CD8-positive, alpha-beta T cell (primary cell): ENCODE measurements at places on chromosomes 5 and 9.

DNA sequence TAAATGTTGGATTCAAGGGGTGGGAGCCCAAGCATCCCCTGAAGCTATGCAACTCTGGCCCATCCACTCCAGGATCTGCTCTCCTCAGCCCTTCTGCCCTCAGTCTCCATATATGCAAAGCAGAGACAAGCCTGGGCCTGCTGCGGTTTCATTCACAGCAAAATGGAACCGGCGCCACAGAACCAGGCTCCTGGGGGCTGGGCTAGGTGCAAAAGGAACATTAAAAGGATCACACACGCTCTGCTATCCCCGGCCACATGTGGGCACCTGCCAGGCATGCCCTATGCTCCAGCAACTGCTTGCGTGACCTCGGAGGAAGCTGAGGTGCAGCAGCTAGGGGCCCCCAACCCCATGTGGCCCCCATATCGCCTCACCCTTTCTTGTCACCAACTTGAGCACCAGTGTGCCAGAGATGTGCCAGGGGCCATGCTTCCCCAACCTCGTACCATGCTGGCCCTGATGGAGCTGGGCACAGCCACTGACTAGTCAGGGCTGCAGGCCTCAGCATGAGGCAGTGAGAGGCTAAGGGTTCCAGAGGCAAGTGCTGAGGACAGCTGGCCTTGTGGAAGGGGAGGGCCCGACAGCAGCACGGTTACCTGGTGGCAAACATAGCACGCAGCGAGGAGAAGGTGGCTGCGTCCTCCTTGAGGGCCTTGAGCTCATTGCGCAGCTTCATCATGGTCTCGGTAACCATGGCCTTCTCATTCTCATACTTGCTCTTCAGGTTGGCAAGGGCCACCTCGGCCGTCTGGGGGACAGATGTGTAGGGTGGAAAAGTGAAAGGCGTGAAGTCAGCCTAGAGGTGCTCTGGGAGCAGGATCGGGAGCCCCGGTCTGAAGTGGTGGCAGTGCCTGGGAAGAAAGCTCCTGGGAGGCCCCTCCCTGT lies 47.2 kb downstream of the BICD2 start:
- DNase-seq: no peak

- DNase-seq: no peak
Measured at GRCh38 chr9:81609782-81610739, 79.3 kb downstream of the TLE1 start.

DNA sequence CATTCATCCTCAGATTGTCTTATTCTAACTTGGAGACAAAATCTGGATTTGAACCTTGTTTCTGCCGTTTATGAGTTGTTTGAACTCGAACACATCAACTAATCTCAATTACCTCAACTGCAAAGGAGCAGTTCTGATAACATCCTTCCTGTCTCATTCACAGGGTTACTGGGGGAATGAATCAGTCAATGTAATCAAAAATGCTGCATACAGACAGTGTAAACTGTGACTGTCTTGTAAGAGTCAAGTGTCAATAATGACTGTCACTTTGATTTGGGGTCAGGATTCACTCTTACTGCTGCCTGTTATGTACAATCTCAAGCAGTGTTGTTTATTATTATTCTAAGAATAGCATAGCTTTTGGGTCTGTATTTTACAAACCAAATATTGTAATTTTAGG lies 273.8 kb downstream of the DOCK8 start:
- DNase-seq: no peak

DNA sequence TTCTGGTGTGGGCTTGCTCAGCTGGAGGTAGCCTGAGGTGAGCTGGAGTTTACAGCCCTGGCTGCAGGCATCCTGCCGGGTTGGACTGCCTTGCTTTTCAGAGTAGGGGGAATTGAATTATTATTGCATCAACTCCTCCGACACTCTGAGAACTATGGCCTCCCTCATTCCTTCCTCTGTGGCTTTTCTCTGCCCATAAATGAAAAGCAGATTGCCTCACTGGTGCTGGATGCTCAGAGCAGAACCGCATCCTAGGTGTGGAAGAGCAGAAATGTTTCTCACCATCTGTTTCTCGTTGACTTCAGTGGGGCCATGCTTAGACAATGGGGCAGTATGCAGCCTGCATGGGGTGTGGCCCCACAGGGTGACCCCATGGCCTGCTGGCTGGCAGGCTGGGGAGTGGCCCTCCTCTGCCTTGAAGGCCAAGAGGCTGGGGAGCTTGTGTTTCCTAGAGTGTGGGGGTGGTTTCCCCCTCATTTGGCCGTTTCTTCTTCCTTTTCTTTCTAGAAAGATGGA lies 27.3 kb upstream of the TGFBI start:
- DNase-seq: no peak

DNA sequence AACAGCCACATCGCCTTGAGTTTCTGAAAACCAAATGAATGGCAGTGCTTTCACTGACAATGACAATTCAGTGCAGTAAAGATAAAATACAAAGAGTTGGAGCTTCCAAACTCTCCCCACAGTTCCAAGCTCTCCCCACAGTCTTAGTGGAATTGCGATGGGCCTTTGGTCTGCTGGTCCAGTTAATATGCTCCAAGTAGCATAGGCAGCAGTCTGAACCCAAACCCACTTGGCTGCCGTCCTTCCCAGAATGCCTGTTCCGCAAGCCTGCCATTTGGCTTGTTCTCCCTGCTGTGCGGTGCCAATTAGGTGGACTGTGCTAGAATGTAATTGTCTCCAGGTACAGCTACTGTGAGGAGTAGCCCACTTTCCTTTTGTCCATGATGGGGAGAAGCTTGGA lies 250.1 kb downstream of the GOLPH3 start:
- no peak for DNase-seq

DNA sequence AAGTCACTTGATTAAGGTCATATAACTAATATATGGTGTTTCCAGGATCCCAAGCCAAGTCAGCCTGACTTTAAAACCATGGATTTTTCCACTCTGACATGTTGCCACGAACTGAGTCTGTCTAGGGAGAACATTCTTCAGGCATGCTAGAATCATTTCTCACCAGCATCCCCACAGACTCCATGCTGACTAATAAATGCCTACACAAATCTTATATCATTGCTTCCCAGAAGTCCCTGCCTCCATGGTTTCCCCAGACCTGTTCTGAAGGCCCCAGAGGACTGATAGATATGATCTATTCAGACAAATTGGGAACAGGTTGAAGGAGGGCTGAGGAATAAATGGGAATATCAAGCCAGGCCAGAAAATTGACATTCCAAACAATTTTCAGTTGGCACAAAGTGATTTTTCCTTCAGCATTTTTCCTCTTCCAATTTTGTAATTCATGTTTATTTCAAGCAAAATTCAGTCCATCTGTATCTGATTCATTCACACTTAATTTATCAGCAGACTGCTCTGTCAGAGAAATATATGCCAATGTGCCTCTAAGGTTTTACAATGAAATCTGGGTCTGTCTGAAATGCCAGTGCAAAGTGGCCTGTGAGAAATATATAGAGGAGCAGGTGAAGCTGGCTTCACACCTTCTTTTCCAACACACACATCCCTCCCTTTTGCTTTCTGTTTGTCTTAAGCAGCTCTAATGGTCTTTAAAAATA lies 413.6 kb upstream of the TNC start:
- DNase-seq: no peak

DNA sequence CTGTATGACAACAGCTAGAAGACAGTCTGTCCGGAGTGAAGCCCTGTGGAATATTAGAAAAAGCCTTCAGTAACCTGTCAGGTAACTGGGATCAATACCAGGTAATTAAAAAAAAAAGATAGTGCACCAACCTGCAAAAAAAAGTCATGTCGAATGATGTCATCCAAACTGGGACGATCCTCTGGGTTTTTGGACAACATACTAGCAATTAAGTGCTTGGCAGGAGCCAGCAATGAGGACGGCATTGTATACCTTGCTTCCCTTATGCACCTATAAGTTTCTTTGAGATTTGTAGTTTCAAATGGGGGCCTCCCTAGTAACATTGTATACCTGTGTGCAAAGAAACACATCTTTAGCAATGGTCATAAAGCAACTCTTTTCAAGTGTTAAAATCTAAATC lies 2.8 kb downstream of the PLK2 start:
- DNase-seq: no peak

GRCh38 chr9:115211413-115212124 lies 93.6 kb upstream of the TNC start:
- no peak for DNase-seq
